Brain pericyte (primary cell): ENCODE measurements at places on chromosomes 2 and 18.

GRCh38 chr2:138180692-138181386 lies 216.6 kb downstream of the HNMT start:
- no peak for DNase-seq

- DNase-seq, result peak; percentile 21
Observed at GRCh38 chr2:64404002-64404731, 49.8 kb upstream of the LGALSL start.

GRCh38 chr2:236592821-236593220 lies 23.2 kb downstream of the ACKR3 start:
- no peak for DNase-seq

- no peak for DNase-seq
Observed at GRCh38 chr2:101011152-101011551, 9.1 kb downstream of the RPL31 start.

DNA sequence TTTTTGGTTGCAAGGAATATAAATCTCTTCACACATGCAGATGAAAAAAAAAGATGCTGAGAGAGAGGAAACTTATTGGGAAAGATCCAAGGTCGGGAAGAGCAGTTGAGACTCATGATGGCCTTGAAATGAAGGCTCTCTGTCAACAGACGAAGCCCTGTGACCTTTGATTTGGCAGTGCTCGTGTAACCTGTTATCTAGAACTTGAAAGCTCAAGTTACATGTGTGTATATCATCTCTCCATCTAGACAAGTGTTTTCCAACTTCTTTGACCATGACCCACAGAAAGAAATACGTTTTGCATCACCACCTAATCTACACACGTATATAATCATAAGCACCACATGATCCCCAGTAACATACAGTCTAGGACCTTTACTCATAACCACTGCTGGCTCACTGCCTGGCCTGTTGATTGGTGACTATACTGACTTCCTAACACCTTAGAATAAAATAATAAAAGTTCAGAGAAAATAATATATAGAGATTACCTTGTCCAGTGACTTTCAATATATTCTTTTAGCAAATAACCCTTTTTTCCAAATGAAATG lies 319.0 kb upstream of the PKDCC start:
- no peak for DNase-seq

DNA sequence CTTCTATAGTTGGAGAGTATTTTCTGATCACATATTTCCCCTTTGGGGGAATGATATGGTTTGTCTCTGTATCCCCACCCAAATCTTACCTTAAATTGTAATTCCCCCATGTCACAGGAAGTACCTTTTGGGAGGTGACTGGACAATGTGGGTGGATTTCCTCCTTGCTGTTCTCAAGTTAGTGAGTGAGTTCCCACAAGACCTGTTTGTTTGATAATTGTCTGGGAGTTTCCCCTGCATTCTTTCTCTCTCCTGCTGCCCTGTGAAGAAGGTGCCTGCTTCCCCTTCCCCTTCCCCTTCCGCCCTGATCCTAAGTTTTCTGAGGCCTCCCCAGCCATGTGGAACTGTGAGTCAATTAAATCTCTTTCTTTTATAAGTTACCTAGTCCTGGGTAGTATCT lies 222.7 kb upstream of the SLC39A10 start:
- DNase-seq, result no peak

GRCh38 chr2:109020217-109020637 lies 31.2 kb upstream of the EDAR start:
- peak; percentile 20 for DNase-seq

- DNase-seq, result no peak
Observed at GRCh38 chr18:10919851-10920250, 229.5 kb downstream of the PIEZO2 start.

DNA sequence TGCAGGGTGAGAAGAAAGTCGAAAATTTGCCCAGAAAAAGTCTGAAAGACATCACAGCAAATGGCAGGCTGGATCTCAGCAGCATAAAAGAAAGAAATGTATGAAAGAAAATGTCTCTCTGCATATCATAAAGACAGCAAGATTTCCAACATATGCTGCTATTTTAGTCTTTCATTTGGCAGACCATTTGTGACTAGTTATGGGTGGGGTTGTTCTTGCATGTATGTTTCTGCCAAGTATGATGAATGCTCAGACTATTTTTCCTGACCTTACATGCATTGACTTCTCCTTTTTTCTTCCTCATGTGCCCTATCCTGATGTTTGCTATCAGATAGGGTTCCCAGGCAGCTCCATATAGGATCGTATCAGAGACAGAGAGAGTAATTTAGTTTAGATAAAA lies 58.5 kb upstream of the PARD3B start:
- DNase-seq, result no peak

DNA sequence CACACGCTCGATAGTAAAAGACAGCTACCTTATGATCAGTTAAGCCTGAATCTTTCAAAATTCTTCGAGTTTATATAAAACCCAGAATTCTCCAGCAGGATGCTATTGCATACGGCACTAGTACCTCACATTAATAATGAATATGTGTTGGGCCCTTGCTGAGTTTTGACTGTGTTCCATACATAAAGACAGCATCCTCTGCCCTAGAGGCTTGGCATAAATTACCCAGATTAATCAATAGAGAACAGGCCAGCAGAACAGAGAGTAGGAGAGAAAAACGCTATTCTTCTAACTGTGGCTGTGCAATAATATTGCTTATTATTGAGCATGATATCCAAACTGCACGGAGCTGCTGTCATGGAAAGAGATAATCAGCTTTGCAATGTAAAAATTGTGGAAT lies 194.3 kb downstream of the SOX11 start:
- no peak for DNase-seq

DNA sequence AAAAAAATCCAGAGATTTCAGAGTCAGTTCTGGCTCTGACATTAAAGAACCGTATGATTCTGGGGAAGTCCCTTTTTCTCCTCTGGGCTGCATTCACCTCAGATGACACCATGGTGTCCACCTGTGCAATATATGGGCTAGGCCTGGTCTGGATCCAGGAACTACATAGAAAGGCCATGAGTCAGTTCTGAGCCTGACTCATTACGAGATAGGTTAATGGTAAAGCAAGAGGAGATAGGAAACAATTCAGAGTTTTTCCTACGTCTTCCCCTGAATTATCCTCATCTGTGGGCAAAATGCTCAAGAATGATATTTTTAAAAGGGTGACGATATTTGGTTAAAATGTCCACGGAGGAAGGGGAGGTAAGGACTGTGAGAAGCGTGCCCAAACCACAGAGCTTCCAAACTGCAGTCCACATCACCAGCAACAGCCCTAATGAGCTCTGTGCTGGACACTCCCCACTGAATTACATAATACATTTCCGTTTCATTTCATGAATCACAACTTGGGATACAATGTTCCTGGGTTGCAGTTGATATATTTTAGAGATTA lies 180.1 kb upstream of the OSR1 start:
- no peak for DNase-seq

GRCh38 chr2:165055082-165055851 lies 99.9 kb upstream of the SLC38A11 start:
- DNase-seq, result no peak

DNA sequence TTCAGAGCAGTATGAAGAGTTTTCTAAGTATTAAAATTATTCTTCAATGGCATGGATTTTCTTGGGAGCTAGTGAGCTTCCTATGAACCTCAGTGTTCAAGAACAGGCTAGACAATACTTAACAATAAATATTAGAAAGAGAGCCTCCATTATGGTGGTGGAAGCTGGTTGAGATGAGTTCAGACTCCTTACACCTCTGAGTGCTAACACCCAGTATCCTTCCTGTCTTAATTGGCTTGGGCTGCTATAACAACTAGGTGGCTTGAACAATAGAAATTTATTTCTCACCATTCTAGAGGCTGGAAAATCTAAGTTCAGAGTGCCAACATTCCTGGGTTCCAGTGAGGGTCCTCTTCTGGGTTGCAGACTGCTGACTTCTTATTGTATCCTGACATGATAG lies 369.4 kb upstream of the HNRNPA3 start:
- DNase-seq, result no peak

GRCh38 chr2:231648579-231649174 lies 56.0 kb downstream of the TEX44 start:
- DNase-seq, result no peak

- DNase-seq, result no peak
Observed at GRCh38 chr2:23530909-23531276, 145.9 kb downstream of the KLHL29 start.

DNA sequence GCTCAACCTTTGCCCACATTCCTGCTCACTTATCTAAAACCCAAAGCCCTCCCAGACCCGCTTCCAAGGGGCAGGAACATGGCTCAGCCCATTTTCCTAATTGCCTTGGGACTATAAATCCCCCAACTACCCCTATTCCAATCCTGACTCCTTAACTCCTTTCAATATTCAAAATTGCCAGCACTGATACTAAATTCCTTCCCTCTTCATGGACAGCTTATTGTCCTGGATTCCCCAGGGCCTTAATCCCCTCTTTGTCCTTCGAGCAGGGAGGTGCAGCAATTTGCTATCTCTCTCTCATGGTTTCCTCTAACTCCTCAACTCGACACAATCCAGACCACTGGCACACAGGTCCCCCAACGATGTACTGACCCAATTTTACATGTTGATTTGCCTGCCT lies 99.1 kb downstream of the SLC25A12 start:
- no peak for DNase-seq

DNA sequence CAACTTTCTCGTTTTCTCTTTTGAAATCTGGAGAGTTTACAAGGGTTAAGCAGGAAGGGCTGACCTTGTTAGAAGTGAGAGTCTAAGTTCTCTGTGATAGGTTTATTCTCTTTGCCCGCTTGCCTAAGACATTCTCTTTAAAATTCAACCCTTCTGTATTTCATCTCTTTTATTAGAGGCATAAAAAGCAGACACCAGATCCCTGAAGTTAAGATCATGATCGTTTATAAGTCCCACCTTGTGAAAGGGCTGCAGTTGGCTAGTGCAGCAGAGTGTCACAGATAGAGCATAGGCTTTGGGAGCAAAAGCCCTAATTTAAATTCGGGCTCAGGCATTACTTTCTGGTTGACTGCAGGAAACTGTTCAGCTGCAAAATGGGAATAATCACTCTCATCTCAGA lies 181.2 kb downstream of the EPHA4 start:
- DNase-seq, result no peak

DNA sequence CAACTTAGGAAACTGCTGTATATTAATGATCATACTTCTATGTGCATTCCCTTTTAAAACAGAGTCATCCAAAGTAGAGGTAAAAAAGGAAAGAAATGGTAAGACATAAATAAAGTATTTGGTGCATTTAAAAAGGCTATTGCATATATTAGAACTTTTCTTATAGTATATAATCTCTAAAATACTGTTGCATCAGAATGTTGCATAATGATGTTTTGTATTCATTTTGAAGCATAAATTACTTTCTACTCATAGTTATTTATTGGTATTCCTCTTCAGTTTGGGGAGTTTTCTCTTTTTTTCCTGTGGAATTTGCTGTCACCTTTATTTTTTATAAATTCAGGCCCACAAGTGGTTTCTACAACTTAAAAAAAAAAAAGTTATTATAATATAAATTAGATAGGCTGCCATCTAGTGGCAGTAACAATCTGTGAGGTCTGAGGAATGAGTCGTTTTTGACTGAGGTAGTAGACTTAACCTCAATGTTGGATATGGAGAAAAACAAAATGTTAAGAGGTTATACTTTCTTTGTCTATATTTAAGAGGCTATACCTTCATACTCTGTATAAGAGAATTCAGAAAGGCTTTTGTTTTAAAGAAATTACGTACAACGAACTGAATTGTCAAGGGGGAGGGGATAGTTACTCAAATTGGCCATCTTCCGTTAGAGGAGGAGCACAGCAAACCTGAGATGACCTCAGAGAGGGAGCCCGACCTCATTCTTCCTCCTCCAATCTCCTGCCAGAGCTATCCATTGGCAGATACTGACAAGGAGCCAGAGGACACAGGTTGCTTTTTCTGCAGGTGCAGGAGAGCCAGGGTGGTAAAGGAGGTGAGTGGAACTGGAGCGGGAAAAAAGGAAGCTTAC lies 23.8 kb downstream of the ANKAR start:
- no peak for DNase-seq

DNA sequence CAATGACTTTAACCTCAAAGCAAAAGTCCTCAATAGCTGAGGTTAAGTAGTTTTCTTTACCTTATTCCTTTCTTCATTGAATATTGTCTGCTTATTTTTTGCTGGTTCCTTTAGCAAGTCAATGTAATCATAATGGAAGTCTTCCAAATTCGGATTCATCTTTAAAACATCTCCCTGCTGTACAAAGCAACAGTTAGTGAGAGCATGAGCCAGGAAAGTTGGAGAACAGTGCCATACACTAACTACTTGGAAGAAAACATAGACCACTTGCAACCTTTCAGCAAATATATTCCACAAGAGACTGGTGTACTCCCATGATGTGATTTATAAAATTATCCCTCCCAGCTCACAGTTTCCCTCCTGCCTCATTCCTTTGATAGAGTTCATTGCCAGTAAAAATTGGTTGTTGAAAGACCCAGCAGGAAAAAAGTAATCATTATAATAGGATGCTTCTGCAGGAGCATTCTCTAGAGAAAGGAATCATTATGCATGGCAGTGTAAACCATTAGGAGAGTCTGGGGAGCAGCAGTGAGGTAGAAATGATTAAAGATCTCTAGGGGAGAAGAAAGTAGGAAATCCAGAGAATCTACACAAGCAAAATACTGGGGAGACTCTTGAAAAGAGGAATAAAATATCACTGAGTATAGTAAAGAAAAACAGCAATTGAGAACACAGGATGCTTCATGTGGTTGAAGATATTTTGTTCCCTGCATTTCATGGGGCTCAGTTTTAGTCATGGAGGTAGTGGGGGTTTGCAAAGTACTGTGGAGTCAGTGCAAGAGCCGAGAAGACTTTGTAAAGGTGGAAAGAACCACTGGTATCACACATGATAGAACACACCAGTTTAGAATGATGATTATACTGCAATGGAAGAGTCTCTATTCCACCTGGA lies 38.6 kb upstream of the TTN start:
- no peak for DNase-seq

GRCh38 chr2:125259451-125259850 lies 1234.4 kb downstream of the CNTNAP5 start:
- no peak for DNase-seq

GRCh38 chr18:12883372-12883683 lies 709 bp downstream of the PTPN2 start:
- DNase-seq, result no peak

DNA sequence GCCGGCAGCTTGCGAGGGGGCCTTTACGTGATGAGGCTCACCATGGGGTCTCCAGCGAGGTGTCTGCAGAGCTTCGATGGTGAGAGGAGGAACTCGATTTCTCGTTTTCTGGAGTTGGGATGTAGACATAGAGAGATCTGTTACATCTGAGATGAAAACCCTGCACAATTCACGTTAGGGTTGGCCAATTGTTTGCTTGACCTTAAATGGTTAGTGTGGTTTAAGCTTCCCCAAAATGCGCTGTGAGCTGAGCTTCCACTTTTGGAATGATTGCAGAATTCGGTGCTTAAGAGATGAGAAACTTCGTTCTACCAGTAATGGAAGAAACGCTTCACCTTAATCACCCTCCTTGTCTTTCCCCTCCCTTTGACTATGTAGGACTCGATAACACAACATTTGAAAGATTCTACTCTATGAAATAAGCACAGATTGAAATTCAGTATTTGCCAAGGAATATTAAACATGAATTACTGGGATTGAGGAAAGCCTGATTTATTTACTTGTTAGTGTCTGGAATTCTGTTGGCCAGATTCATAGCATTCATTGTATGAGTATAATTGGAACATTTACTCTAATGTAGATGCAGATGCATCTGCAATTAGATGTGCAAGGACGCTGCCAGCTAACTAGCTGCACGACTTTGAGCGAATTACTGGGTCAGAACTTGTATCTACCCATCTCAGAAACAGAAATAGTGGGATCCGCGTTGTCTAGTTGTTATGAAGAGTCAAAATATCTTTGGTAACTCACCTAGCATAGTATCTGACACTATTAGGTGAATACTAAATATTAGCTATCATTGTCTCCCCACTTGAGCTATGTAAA lies 1.6 kb upstream of the KLF7 start:
- DNase-seq, result no peak

- no peak for DNase-seq
Observed at GRCh38 chr18:62655520-62656219, 59.7 kb upstream of the PHLPP1 start.
